ENCODE measurements at places on chromosomes 12 and 14.

- no peak for DNase-seq
Measured at GRCh38 chr12:99722690-99723486, 75.3 kb downstream of the GARIN6 start.

- no peak for DNase-seq
Measured at GRCh38 chr12:6187948-6188793, 12.0 kb upstream of the CD9 start.

GRCh38 chr14:82052778-82053177 is 519.1 kb upstream of the SEL1L start:
- DNase-seq = no peak

DNA sequence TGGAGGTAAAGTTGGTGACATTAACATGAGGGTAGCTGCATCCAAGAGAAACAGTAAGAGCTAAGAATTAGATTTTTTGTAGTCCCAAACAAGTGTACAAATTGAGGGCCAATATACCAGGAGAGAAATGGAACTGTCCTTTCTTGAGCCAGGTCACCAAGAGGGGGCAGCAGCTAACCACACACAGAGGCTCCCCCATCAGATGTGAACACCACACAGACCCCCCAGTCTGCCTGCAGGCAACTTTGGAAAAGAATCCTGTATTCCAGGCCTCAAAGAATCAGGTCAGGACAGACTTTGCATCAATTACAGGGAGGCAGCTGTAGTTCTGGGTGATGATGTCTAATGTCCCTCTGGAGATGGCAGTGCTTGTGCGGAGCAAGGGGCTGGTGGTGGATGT is 77.9 kb downstream of the SPTB start:
- DNase-seq = no peak

GRCh38 chr12:117847371-117847770 is 121.4 kb downstream of the KSR2 start:
- DNase-seq = no peak

GRCh38 chr12:111886662-111887545 is 44.9 kb downstream of the MAPKAPK5 start:
- no peak for DNase-seq

DNA sequence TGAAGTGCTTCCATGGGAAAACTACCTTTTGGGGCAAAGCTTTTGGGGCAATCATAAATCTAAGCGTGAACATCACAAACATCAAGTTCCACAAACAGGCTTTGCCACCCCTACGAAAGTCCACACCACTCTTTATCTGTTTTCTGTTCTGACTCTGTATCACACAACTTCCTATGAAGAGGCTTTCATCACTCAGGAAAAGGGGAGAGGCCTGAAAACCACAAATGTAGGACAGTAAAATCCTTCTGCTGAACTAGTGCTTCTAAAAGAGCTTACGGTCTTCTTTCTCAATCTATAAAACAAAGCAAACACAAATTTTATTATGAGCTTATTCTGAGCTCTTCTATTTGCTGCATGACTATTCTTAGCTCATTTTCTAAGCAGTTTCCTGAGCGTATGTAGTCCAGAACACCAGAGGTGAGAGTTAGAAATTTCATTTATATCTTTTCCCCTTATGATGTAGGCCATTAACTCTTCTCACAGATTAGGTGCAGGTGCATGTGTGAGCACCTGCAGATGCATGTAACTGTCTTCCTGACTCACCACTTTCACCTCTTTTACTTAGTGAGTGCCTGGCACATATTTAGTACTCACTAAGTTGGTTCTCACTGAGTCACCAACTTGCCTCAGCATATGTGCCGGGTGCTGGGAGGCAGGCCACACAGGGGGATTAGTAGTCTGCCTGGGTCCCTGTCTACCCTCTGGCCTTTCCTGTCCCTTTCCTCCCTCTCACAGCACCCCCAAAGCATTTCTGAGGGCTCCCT is 32.9 kb upstream of the SYCP3 start:
- DNase-seq = no peak

DNA sequence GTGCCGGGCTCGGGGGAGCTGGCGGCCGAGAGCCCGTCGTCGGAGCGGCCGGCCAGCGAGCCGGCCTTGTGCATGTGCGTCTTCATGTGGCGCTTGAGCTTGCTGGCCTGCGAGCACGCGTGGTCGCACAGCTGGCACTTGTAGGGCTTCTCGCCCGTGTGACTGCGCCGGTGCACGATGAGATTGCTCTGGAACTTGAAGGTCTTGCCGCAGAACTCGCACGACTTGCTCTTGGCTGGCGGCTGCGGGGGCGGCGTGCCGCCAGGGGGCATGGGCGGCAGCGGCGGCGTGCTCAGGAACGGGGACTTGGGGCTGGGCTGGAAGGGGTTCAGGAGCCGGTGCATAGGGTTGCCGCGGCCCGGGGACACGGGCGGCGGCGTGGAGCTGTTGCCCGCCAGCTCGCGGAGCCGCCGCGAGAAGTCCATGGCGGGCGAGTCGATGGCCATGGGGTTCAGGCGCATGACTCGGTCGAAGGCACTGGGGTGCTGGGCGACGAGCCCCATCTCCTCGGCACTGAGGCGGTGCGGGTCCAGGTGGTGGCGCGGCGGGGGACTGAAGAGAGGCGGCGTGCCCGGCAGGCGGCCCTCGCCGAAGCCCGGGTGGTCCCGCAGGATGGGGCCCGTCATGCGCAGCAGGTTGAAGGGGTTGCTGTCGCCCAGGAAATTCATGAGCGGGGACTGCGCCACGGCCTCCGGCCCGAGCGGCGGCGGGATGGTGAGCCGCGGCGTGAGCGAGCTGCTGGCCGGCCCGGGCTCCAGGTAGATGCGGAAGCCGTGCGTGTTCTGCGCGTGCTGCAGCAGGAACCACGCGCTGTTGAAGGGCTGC is 96.5 kb downstream of the BCL11B start:
- DNase-seq = no peak

DNA sequence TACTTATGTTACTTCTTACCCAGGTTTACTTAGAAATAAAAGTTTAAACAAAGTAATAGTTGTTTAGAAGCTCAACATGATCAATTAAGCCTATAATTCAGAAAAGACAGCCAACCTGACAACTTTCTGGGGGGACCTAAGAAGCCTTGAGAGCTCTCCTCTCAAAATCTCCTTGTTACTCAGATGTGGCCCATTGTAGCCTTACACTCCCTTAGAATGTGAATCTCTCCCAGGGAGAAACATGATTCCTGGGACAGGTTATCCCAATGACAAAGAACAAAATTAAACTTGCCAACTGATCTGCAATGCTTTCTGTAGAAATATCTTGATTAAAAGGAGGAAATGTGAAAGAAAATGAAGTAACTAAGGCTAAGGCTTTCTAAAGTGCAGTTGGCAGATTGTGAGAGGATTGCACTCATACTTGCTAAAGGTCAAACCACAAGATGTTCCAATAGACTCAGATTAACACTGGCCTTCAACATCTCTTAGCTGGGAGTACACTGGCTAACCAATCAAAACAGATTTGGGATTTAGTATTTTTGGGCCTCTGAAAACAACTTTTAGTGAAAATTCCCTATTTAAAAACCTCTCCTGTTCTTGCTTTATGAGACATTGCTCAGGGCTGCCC is 72.3 kb upstream of the TMX1 start:
- DNase-seq = no peak

DNA sequence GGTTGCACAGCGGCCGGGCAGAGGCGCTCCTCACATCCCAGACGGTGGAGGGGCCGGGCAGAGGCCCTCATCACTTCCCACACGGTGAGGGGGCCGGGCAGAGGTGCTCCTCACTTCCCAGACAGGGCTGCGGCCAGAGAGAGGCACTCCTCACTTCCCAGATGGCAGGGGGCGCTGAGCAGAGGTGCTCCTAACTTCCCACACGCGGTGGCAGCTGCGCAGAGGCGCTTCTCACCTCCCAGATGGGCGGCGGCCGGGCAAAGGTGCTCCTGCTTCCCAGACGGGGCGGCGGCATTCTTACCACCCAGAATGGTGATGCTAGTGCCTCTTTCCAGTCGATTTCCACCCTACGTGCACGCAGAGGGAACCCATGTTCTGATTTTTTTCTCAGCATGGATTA is 304.4 kb downstream of the RGS6 start:
- no peak for DNase-seq

DNA sequence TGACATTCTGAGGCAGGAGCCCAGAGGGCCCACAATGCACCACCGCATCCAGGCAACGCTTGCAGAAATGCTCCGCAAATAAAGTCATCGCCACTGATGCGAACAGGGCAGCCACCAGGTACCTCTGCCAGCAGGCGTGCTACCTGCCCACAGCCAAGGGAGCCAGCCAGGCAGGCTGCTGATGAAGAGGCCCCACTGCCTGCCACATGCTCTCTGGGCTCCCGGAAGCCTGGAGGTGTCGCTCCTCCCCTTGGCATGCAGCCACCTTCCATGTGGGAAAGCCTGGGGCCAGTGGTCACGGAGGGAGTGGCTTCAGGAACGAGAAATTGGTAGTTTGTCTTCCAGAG is 14.7 kb downstream of the GPR132 start:
- no peak for DNase-seq

DNA sequence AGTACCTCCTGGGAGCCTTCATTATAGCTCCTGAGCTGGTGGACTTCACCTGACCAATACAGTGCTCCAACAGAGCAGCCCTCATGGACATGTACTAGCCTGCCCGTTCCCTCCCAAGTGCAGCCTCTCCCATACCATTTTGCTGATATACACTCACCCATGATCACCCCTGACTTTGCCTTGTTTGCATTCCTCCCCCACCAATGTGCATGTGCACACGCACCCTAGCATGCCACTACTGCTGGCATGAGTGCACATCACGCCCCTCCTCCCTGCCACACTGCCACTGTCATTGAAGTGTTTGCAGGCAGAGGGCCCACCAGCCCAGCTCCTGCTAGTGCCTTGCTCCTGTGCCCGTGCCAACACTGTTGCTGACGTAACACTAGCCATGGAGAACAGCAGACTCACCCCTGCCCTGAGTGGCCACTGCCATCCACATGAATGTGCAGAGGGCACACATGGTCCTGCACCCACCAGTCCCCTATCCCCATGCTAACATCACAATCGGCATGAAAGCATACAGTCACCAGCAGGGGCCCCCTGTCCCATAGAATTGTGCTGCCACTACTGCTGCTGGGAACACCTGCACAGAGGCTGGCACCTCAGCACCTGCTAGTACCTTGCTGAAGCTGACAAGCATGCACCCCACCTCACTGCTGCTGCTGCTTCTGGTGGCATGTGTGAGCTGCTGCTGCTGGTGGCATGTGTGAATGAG is 110.3 kb downstream of the SINHCAF start:
- no peak for DNase-seq

- no peak for DNase-seq
Measured at GRCh38 chr14:68084256-68084655, 264.7 kb downstream of the RAD51B start.

GRCh38 chr12:127292736-127293135 is 974.2 kb upstream of the TMEM132C start:
- DNase-seq = no peak

- no peak for DNase-seq
Measured at GRCh38 chr14:102187044-102187443, 47.3 kb downstream of the WDR20 start.

- no peak for DNase-seq
Measured at GRCh38 chr14:34951286-34951685, 31.5 kb upstream of the SRP54 start.

DNA sequence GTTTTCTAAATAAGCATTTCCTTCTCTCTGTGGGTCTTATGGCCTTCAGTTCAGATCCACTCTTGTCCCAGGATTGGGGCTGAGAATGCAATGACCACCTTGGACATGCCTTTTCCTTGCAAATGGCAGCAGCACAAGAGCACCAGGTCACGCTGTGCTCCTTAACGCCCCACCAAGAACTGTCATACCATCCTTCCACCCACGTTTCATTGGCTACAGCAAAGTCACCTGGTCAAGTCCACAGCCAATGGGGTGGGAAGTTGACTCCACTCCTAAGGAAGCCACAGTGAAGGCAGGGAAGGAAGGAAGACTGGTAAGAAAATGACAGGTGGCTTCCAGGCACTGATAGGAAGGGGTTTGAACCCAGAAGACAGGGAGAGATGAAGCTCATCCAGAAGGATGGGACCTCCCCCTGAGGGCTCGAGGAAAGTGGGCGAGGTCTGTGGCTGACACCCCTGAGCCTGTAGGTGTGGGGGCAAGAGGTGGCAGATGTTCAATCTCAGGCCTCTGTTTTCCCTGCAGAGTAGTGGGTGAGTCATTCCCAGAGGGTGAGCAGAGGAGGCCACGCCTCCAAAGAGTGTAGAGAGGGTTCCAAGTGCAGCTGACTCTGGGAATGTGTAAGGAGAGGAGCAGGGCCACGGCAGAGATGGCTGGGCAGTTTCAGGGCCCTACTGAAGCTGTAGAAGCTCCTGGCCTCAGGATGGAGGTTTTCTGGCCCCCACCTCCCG is 113.5 kb upstream of the VRK1 start:
- no peak for DNase-seq

GRCh38 chr12:71755146-71755892 is 656 bp downstream of the RAB21 start:
- no peak for DNase-seq

Measured in CMK (cell line).